NCI-H526 treated with DMSO at 0.1 percent for 48 hours (cell line): ENCODE measurements at places on chromosomes 7 and 10.

DNA sequence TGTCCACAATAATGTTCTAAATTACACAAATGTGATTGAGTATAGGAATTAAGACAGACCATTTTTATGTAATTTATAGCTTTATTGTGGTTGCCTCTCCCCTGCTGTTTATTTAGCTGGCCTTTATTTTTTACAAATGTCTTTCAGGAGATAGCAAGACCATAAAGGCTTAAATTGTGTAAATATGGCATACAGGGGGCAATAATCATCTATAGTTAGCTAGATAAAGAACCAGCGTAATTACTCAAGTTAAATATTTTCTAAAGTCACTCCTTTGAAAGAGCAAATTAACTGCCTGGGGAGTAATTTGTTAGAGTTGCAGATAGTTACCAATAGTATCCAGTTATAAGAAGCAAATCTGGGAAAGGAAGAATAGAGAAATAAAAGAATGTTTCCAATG, at the start of gene MALRD1:
MALRD1 (plus strand) TSS at position 313 of the 400 bp plus-strand sequence. CDS start 138 bp downstream, outside the sequence.
- no peak for DNase-seq

DNA sequence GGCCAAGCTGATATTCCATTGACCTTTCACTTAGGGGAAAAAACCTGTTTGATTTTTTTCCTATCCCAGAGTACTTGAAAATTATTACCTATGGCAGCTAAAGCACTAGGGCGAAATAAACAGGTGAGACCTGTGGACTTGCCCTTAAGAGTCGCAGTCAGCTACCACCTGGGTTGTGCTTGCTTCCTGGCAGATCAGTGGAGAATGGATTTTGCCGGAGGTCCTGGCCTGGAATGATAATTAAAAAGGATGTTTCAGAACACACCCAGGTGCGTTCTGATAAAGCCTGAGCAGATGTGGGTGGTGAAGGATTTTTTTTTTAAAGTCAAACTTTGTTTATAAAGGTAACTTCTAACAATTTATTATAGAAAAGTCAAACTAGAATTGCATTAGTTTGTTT, 59.1 kb downstream of the AUTS2 start:
- DNase-seq = no peak

- no peak for DNase-seq
Observed at GRCh38 chr7:1027242-1028043, 16.9 kb upstream of the GPR146 start.

GRCh38 chr10:129483430-129484010, 16.5 kb downstream of the MGMT start:
- DNase-seq = no peak

DNA sequence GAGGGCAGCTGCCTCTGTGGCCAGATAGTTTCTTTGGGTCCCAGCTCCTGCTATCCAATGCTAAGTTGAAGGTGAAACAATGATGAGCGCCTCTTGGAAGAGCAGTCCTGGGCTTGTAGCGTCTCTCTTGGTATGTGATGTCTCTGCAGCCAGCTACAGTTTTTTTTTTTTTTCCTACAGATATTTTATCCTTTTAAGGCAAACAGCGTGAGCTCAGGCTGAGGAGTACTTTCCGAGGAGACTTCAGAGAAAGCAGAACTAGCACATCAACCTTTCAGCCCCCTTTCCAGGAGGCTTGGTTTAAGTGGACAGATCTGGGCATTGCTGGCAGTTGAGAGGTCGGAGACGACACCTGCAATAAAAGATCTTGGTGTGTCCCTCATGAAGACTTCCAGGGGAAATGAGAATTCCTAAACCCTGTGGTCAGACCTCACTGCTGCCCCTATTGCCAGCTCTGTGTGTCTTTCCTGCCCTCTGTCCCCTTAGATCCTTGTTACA, 9.1 kb downstream of the PRKG1 start:
- DNase-seq = no peak

DNA sequence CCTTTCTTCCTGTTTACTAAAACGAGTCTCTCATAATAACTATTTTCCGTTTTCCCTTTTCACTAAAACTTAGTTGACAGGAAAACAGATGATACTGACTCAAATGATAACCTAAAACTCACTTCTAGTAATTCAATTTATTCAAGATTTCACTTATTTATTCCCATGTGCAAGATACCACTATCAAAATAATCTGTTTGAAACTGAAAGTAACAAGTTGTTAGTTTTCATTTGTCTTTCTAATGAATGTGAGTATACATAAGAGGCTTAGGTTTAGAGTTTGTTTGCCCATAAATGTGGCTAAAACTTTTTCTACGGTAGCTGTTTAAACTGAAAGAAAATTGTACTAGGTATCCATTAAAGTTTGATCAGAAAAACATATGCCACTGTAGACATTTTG, 314.9 kb upstream of the STEAP1 start:
- DNase-seq = no peak

- DNase-seq = peak; percentile 92
Observed at GRCh38 chr7:149690688-149691446, 82.5 kb downstream of the ZNF467 start.

DNA sequence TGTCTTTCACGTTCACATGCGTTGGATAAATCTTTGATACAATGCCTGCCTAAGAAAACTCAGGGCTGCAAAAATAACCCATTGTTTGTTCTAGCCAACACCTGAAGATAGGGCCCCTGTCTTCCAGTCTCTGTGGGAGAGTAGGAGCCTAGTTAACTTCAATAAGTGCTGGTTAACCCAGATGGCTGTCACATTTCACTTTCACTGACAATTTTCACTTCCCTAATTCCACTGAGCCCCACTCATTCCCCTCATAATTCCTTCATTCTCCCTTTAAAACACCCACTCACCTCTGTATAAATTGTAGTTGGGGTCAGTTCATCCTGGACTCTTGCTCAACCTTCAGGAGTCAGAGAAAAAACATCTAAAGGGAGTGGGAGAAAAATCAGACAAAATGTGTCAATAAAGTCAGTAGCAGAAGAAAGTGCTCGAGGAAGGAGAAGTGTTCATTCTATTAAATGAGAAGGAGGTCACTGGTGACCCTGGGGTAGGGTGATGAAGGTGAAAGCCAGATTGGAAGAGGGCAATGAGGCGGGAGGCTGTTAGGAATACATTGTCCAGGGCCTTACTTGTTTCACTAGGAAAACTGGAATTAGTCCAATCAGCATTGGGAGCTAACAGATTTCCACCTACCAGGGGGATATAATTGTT, 51.2 kb upstream of the ABI1 start:
- no peak for DNase-seq

GRCh38 chr10:91033324-91033950, 112.5 kb upstream of the ANKRD1 start:
- DNase-seq = no peak

GRCh38 chr10:1659221-1659791, 78.0 kb downstream of the ADARB2 start:
- no peak for DNase-seq

GRCh38 chr7:12737373-12737772, 49.9 kb downstream of the ARL4A start:
- DNase-seq = no peak

DNA sequence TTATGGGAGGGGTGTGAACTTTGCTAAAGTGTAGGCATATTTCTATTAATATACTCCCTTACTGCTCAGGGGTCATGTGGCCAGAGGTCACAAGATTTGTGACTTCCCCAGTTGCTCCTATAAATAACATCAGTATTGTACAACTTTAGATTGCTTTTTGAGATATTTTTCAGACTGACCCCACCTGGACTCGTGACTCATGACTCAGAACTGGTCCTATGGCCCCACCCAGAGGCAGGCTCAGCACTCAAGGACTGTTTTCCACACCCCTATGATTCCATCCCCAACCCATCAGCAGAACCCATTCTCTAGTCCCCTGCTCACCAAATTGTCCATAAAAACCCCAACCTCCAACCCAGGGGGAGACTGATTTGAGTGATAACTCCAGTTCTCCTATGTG, 2.7 kb upstream of the CUL2 start:
- DNase-seq = no peak

GRCh38 chr7:29332042-29332811, 137.7 kb downstream of the CHN2 start:
- no peak for DNase-seq

DNA sequence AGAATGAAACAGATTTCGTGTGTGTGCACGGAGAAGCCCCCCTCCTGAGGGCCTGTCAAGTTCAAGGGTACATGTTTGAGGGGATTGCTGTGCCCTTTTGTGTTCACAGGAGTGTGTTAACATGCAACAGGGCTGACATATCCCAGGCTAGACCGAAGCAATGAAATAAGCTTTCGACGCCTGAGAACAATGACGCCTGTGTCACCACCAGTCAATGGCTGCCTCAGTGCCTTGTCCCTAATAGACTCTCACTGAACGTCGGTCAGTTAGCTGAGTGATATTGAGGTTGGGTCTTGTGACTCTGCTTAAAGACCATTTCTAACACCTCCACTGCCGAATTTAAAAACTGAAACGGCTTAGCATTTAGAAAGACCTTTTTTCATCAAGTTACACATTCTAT, 175.2 kb upstream of the TCF7L2 start:
- no peak for DNase-seq

GRCh38 chr7:157688533-157689268, 351.9 kb downstream of the DNAJB6 start:
- DNase-seq = no peak

GRCh38 chr7:113289140-113289740, 170.9 kb upstream of the SMIM30 start:
- DNase-seq = peak; percentile 71

DNA sequence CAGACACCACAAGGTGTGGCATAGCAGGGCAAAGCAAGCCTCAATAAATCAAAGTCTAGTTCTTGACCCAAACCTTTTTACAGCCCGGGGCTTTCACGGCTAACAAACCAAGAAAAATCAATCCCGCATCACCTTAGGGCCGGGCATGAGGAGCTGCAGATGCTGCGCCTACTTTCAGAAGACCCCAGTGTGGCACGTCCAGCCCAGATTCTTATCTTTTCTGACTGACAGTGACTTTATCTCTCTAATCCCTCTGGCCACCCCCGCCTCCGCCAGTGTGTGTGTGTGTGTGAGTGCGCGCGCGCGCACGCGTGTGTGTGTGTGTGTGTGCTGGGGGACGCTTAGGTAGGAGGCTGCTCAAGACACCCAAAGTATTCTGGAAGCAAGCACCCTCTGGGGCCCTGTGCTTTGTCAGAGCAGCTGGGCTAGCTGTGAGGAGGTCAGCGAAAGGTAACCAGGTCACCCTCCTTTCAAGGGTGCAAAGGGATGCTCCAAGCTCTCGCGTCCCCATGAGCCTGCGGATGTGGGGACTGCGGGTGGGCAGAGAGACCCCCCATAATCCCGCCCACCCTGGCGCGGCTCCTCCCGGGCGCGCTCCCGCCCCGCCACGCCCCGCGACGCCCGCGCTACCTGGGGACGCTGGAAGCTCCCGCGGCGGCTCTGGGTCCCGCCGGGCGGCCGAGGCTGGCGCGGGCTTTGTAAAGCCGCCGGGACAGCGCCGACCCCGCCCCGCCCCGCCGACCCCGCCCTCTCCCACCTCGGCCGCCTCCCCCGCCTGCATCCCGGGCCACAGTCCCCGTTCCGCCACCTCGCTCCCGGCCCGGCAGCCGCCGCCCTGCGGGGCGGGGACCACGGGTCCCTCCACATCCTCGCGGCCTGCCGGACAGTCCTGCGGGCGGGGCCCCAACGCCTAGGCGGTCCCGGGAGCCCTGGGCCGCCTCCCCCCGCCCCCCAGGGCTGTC, 57.1 kb upstream of the RHOBTB1 start:
- peak; percentile 21 for DNase-seq

DNA sequence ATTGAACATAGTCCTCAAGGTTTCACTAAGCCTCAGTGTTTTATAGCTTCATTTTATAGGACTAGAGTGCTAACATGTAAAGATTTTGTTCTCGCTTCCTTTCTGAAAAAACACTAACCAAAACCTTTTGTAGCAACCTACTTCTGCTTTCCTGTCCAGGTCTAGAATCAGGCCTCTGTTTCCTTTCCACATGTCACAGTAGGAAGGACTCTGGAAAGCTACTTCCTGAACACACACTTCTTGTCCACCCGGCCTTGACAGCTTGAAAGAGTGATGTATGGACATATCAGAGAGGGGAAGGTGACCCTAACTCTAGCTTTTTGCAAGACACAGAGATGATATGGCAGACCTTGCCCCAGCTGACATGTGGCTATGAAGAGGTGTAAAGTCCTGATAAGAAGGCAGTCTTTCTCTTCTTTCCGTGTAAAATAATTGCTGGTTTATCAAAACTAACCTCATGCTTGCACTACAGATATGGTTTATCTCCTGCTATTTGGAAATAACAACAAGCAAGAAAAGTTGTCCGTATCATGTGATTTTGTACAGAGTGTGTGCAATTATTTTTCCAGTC, 175.4 kb downstream of the SKAP2 start:
- DNase-seq = no peak

GRCh38 chr7:50164559-50165170, 71.6 kb upstream of the ZPBP start:
- DNase-seq = no peak

DNA sequence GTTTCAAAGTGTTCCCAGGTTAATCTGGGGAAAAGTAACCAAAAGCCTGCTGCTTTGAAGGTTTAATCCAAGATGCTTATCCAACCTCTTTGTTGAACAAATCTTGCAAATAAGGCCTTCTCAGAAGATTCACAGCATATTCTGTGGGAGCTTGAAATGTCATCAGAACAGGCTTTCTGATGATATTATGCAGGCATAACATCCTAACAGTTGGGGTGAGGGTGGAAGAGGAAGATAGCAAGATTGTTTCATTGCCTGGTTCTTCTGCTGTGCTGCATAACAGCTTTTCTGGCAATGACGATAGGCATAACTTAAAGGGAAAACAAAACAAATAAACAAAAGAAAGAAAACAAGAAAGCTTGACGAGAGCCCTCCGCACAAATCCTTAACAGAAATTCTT, 217.4 kb downstream of the PHF14 start:
- DNase-seq = no peak

DNA sequence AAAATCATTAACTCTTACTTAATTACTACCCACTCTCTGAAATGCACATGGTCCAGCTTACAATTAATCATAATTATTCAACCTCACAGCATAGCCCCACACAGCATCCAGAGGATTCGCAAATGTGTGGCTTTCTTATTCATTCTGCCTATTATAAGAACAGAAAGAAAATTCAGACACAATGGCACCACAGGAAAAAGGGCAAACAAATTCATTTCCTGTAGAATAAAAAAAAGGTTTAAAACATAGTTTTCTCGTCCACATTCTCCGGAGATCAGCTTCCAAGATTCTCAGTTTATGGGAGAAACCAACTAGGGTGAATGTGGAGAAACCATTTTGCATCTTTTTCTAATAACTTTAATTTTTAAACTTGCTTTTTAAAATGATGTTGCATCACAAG, 201.6 kb downstream of the PARD3 start:
- no peak for DNase-seq

GRCh38 chr7:25926009-25926408, 226.0 kb upstream of the NFE2L3 start:
- no peak for DNase-seq

- DNase-seq = no peak
Observed at GRCh38 chr7:41808541-41808940, 105.7 kb upstream of the INHBA start.

DNA sequence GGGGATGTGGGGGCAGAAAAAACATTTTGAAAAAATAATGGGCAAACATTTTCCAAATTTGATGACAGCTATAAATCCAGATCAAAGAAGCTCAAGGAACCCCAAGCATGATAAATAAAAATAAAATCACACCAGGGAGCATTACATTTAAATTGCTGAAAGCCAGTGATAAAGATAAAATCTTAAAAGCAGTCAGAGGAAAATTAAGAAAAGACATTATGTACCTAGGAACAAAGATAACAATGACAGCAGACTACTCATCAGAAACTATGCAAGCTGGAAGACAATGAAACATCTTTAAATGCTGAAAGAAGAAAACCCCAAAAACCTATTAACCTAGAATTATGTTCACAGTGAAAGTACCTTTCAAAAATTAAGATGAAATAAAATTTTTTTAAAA, 23.3 kb downstream of the NEUROG3 start:
- DNase-seq = no peak

GRCh38 chr10:10902951-10903350, 114.7 kb upstream of the CELF2 start:
- no peak for DNase-seq
